GM19239 (cell line): ENCODE measurements at places on chromosomes 16 and 17.

GRCh38 chr17:5049314-5049841 lies 14.2 kb upstream of the SLC52A1 start:
- DNase-seq: no peak

DNA sequence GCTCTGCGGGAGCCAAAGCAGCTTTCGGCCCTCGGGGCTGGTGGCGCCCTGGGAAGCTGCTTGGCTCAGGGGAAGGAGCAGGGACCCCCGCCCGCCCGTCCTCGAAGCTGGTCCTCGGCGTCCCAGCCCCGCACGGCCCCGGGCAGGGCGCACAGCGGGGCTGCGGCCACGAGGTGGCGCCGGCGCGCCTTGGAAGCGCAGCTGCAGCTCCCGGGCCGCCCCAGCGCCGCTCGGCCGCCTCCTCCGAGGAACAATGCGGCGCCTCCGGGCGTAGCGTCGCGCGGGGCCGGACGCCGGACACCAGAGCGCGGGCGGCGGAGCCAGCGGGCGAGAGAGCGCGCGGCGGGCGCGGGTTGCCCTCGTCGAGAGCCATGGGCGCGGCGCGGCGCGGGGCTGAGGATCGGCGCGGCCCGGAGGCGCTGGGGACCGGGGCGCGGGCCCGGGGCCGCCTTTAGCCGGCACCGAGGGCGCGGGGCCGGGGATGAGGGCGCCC lies at the start of gene MGAT5B:
MGAT5B (plus strand) TSS at position 229 of the 493 bp plus-strand sequence. CDS start 626 bp downstream, outside the sequence.
- peak; percentile 98 for DNase-seq

- DNase-seq: no peak
These were observed 18.8 kb downstream of the PCTP start for GRCh38 chr17:55769625-55770000.

DNA sequence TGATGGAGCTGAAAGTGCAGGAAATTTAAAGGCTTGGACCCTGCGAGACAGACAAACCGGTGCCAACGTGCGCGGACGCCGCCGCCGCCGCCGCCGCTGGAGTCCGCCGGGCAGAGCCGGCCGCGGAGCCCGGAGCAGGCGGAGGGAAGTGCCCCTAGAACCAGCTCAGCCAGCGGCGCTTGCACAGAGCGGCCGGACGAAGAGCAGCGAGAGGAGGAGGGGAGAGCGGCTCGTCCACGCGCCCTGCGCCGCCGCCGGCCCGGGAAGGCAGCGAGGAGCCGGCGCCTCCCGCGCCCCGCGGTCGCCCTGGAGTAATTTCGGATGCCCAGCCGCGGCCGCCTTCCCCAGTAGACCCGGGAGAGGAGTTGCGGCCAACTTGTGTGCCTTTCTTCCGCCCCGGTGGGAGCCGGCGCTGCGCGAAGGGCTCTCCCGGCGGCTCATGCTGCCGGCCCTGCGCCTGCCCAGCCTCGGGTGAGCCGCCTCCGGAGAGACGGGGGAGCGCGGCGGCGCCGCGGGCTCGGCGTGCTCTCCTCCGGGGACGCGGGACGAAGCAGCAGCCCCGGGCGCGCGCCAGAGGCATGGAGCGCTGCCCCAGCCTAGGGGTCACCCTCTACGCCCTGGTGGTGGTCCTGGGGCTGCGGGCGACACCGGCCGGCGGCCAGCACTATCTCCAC lies at the start of gene NOG:
NOG (plus strand) TSS at position 54 of the 674 bp plus-strand sequence; CDS start at position 579, 525 bp downstream.
- peak; percentile 44 for DNase-seq
